ENCODE measurements at places on chromosomes 3 and 15.

GRCh38 chr15:57082054-57082728 is 163.7 kb downstream of the TCF12 start:
- DNase-seq: no peak

DNA sequence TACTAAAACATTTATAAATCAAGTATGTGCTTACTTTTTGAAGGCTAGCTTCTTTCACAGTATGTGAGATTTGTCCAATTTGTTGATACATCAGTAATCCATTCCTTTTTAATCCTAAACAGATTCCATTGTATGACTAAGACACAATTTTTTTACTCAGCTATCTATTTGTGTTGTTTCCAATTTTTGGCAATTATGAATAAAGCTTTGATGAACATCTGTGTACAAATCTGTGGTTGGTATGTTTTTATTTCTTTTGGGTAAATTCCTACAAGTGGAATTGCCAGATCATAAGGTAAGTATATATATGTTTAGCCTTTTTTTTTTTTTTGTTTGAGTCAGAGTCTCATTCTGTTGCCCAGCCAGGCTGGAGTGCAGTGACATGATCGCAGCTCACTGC is 56.2 kb upstream of the VEPH1 start:
- DNase-seq: no peak

DNA sequence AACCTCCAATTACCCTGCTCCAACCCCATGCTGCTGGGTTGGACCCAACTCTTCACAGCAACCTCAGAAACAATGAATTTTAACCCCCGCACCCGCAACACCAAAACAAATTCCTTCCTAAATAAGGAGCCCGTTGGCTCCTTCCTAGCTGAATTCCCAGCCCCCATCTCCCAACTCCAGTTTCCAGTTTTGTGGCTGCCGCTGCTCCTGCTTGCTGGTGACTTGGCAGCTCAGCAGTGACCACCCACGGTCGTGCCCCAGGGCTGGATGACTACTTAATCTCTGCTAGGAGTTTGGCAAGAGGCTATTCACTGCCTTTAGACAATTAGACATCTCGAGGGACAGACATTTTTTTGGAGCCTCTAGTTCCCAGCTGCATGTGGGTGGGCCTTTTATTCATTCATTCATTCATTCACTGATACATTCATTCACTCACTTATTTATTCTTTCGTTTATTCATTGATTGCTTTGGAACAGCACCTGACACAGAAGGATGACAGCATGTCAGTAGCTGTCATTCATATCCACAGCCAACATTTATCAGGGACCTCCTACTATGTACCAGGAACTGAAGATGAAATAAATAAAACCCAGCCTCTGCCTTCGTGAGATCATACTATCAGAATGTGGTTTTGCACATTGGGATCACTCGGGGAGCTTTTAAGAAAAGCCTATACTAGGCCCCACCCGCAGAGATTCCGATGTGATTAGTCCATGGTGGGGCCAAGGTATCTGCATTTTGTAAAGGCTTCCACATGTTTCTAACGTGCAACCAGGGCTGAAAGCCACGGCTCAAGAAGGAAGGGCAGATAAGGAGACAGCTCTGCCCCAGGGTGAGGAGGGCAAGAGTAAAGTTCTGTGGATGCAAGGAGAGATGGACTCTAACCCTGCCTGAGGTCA is 256.5 kb downstream of the SHQ1 start:
- no peak for DNase-seq

GRCh38 chr3:178915365-178915764 is 156.2 kb downstream of the ZMAT3 start:
- DNase-seq: no peak

DNA sequence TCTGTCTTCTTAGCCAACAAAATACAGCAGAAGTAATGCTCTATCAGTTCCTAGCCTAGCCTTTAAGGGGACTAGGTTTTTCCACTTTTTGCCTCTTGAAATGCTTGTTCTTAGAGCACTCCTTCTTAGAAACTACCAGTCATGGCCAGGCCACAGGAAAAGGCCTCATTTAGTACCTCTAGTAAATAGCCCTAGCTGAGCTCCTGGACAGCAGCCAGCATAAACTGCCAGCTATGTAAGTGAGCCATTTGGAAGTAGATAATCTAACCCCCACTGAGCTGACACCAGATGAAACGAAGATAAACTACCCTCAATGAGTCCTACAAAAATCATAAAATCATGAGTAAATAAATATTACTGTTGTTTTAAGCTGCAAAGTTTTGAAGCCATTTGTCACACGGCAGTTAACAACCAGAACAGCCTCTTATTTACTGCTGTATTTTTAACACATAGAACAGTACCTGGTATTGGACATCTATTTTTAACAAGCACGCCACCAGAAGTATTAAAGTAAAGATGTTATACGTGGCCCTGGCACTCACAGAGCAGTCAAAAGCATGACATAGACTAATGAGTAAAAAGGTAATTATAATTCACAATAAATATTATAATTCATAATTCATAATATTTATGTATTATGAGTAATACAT is 12.0 kb downstream of the TBC1D5 start:
- DNase-seq: no peak

- DNase-seq: no peak
Measured at GRCh38 chr15:68199340-68199739, 5.8 kb downstream of the CALML4 start.

GRCh38 chr3:37980462-37981347 is 9.9 kb upstream of the VILL start:
- DNase-seq: no peak

GRCh38 chr15:84775867-84776449 is 27.6 kb downstream of the ZNF592 start:
- DNase-seq: no peak

- no peak for DNase-seq
Measured at GRCh38 chr15:92018535-92019239, 165.2 kb downstream of the SLCO3A1 start.

GRCh38 chr3:4704552-4704951 is 211.4 kb downstream of the ITPR1 start:
- DNase-seq: no peak

- DNase-seq: no peak
Measured at GRCh38 chr3:170712336-170712735, 126.5 kb upstream of the SLC7A14 start.

DNA sequence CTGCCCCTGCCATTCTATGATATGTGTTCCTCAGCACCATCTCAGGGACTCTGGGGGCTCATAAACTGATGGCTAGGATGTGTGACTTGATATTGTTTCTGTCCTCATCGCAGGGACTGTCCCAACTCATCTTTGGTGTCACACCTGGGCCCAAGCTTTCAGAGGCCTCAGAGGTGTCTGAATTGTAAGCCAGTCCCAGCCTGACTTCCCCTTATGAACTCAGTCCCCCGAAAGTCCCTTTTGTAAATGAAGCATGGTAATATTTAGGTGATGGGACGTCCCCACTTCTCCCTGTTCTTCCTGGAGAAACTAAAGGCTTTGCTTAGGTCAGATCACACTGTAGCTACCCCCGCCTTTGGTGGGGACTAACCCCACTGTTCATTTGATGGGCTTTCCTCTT is 142.4 kb upstream of the TLE3 start:
- no peak for DNase-seq

GRCh38 chr3:8843347-8843746 is 73.9 kb upstream of the OXTR start:
- DNase-seq: no peak

DNA sequence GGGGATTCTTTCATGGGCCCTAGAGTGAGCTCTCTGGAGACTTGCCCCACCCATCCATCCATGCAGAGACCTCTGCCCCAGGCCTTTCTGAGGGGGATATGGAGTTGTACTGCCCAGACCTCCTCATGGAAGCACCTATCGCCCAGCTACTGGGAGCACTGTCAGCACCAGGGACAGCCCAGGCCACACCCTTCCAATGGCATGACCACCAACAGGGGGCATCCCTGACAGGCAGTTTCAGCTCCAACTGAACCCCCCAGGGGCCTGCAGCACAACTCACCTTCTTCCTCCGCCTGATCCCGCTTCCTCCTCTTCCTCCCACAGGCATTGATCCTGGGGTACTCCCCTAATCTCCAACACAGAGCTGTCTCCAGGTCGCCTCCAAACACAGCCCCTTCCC is 21.8 kb downstream of the MRPS11 start:
- DNase-seq: no peak

DNA sequence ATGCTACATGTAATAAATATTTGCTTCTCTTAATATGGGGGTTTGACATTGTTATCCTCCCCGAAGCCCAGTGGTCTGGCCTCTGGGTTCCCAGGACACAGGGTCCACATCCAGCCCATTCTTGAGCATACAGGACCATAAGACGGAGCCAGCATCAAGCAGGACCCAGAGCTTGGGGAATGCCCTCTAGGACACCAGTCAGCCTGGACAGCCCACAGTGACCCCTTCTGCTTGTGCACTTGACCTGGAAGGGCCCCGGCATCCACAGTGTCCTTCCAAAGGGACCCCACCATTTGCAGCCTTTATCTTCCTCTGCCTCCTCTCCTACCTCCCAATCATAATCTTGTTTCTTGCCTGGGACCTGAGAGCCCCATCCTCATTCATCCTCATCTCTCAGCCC is 46.2 kb upstream of the IREB2 start:
- DNase-seq: peak; percentile 36

- no peak for DNase-seq
Measured at GRCh38 chr15:88657326-88658069, 18.7 kb downstream of the ISG20 start.

DNA sequence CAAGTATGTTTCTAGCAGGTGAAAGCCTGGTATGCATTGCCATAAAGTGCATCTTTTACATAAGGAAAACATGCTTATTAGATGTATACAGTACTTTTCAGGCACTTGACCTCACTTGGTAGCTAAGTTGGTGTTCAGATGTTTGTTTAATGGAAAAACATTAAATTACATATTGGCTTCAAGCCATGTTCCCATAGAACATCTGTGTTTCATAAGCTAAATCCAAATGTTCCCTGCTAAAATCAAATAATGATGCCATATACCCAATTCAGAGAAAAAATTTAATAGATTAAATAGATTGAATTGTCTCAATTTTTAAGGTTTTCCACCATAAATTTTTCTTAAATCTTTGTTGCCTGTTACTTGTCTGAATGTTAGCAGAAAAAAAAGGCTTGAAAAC is 19.1 kb upstream of the RPL22L1 start:
- no peak for DNase-seq
